ENCODE measurements at places on chromosomes 16 and 17. TPM values are rescaled to one million over a fixed set of nuclear protein-coding genes. Genes with fewer than 3 reads are reported as not detected.

The OR1E2 gene
- not detected for total RNA-seq

The GNAO1 gene
- total RNA-seq: 0.09 TPM

The CACNG4 gene
- total RNA-seq: 0.99 TPM

The GAS2L2 gene
- total RNA-seq: not detected

The PIK3R5 gene
- 0.56 TPM for total RNA-seq

The SSTR5 gene
- total RNA-seq: not detected

The ITGA2B gene
- total RNA-seq: 0.07 TPM

The TLCD2 gene
- total RNA-seq: 5.0 TPM

The TBC1D3K gene
- not detected for total RNA-seq

Data from airway epithelial cell (primary cell).